ENCODE measurements at places on chromosomes 1 and 21. TPM values are rescaled to one million over a fixed set of nuclear protein-coding genes. Genes with fewer than 3 reads are reported as not detected.

Gene WNT2B
- 2.8 TPM for polyA plus RNA-seq

GRCh38 chr1:173920861-173921260, 3.7 kb upstream of the SERPINC1 start:
- no peak for DNase-seq

- DNase-seq = no peak
Measured at GRCh38 chr1:8189931-8190483, 127.9 kb upstream of the SLC45A1 start.

GRCh38 chr1:28775121-28775942, 36.6 kb upstream of the OPRD1 start:
- no peak for DNase-seq

DNA sequence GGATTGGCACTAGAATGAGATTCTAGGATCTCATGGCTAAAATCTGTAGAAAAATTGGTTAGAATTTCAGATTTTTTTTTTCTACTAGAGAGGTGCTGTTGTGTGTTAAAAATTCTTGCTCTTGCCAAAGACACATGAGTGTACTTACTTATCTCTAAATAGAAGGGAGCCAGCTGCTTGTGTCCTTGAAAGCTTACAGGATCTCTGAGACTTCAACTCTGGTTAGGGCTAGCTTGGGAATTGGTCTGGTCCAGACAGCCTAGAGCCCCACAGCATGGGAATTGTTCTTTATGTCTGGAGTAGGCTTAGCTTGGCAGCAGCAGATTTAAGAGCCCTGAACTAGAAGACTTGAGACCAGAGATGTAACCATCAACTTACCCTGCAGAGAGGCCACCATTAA, 37.3 kb downstream of the MACO1 start:
- no peak for DNase-seq

- no peak for DNase-seq
Measured at GRCh38 chr1:245590726-245591125, 435.9 kb downstream of the KIF26B start.

Gene GABRD
- not detected for polyA plus RNA-seq

- no peak for DNase-seq
Measured at GRCh38 chr1:228986093-228986904, 251.0 kb downstream of the RHOU start.

DNA sequence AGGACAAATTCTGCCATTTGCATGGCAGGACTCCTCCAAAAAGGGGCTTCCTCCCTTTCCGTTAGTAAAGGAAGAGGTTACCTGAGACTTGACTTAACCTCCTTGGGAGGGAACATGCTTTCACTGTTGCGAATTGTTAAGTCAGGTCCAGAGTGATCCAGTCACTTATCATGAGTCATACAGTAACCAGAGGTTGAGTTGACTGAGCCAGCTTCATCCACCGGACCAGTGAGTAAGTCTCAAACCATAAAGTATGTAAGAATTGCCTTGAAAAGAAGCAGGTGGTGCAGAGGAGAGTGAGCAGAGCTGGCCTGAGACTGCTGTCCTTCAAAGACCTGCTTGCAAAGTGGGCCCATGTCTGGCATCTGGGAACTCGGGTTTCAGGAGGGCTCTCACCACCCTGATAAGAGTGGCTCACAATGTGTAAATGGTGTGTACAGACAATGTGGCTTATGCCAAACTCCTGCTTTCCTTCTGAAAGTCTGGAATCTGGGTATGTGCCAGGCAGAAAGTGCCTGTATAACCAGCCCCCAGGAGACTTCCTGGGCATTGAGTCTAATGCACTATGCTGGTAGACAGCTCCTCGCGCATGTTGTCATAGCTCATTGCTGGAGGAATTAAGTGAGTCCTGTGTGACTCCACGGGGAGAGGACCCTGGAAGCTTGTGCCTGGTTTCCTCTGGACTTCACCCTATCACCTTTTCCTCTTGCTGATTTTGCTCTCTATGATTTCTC, 84.3 kb upstream of the KLHDC7A start:
- no peak for DNase-seq

DNA sequence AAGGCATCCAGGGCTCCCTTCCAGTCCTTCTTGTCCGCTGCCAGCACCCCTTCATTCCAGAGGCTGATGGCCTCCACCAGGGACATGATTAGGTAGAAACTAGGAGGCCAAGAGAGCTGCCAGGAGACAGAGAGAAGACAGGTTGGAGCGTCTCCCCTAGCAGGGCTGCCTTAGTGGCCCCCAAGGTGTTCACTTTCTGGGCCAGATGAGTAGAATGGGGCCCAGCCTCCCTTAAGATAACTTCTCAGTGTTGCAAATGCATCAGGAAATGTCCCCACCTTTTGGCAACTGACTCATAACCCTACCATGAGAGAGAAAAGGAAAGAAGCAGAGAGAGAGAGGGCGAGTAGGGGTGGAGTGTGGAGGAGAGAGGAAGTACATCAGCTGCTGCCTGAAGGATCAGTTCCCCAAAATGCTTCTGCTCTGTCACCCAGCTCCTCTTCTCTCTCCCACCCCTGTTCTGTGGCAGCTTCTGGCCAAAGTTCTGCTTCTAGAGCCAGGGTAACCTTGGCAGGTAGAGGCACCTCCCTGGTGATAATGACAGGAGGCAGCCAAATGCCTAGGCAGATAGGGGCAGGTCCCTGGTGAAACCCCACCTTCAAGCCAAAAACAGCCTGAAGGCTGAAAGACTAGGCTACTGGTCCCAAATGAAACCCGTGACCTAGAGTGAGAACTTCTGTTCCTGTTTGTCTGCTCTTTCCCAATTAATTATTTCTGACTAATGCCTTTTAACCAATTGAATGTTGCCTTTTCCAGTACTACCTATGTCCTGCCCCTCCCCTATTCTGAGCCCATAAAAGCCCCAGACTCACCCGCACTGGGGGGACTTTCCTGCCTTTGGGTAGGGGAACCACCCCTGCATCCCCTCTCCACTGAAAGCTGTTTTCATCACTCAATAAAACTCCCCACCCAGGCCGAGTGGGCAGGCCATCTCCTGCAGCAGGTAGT, at the start of gene NCF2:
NCF2 (minus strand) TSS at position 216 of the 948 bp plus-strand sequence; CDS start at position 86, 130 bp downstream.
- DNase-seq = no peak

Gene TRMT1L
- polyA plus RNA-seq = 26.1 TPM

DNA sequence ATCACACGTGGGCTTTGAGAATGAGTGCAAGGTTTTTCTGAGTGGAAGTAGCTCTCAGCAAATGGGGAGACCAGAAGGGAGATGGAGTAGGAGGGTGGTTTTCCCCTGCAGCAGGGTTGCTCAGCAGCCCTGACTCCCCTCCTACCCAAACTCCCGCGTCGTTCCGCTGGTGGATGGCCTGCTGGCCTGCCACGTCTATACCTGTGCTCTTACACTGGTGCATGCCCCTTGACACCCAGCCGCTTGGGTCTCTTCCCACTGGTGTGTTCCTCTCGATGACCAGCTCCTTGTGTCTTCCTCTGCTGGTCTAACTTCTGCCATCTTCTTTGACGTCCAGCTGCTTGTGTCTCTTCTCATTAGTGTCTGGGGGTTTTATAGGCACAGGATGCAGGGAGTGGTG, 1797.9 kb downstream of the NCAM2 start:
- DNase-seq = no peak

- DNase-seq = no peak
Measured at GRCh38 chr1:204894031-204894430, 23.4 kb downstream of the NFASC start.

Gene UQCRH
- polyA plus RNA-seq = 611 TPM

DNA sequence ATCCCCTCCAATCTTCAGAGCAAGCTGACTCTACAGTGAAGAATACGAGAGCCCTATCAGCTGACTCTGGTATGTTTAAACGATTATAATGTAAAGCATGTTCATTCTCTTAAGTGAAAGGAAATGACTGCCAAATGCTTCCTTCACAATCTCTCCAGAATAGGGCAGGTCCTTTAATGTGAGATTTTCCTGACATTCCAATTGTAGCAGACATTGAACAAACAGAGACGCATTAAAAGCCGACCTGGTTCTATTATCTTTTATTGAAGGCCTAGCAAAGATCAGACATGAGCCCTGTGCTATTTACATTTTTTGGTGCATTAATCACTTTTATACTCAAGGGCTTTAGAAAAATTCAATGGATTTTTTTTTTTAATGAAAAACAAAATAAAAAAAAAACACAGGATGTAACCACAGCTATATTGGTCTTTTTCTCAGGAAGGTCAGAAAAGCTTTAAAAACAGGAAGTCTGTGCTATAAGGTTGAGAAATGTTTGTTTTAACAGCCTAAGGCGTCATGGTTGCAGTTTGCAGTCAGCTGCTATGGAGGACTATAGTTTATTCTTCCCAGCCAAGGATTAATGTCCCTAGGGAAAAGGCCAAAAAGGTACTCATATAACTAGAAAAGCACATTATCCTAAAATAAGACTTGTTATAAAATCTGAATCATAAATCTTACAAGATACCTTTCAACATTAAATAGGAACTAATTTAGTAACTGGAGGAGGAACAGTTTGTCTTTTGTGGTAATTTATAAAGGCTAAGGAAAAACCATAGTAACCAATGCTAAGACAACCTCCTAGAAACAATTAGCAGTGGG, 104.8 kb downstream of the RERE start:
- peak; percentile 87 for DNase-seq

- DNase-seq = no peak
Measured at GRCh38 chr1:87307931-87308330, 20.7 kb upstream of the LMO4 start.

- no peak for DNase-seq
Measured at GRCh38 chr1:231162297-231162969, 575 bp downstream of the TRIM67 start.

GRCh38 chr1:22619252-22619651, 17.2 kb upstream of the C1QA start:
- DNase-seq = no peak

DNA sequence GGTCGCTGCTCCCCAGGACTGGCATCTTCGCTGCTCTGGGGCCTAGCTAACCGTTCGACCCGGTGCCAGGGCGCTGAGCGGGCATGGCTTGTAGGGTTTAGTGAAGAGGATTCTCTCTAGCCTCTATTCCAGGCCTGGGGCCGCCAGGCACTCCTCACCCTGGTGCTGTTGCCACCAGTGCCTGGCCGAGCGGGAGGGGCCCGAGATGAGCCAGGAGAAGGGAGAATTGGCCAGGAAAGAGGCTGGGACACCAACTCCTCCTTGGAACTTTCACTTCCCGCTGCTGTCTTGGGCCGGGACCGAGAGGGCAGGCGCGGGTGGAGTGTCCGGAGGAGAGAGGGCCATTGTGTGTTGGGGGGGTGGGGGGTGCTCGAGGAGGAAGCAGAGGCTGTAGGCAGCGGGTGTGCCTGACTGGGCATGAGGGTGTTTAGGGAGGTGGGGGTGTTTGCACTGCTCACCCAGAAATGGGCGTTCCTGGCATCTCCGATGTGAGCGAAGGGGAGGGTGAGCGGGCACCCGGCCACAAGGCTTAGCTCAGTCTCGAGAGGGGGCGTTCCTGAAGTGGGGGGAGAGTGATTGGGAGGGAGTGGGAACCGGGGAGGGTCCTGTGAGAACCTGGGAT, 772 bp downstream of the ADAM15 start:
- no peak for DNase-seq

DNA sequence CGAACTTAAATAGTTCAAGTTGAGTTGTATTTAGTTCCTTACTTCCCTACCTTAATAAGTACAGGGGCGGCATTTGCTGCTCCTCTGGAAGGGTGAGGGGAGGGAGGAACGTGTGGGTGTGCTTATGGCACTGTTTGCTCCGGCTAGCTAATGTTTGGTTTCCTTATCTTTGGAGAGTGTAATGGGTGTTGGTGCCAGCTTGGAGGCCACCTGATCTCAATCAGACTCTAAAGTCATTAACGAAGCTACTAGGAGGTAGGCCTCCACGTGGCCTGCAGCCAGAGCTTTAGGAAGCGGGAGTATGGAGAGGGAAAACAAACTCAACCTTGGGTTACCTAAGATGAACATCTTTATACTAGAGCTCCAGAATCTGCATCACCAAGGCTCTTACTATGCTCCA, 43.0 kb upstream of the RAP1A start:
- DNase-seq = no peak

Gene MTR
- 11.0 TPM for polyA plus RNA-seq

- DNase-seq = no peak
Measured at GRCh38 chr1:165747632-165748447, 20.8 kb downstream of the TMCO1 start.

All from AG04450 (cell line).